ENCODE measurements at places on chromosomes 5 and 9. TPM values are rescaled to one million over a fixed set of nuclear protein-coding genes. Genes with fewer than 3 reads are reported as not detected.

Gene ADGRD2
- total RNA-seq: not detected

Gene KCNN2
- not detected for total RNA-seq

Gene TAS2R1
- total RNA-seq: not detected

Gene RNF145
- 143 TPM for total RNA-seq

Gene ESM1
- not detected for total RNA-seq

Gene RNF183
- total RNA-seq: not detected

Gene IL5
- total RNA-seq: 0.71 TPM

Gene ZDHHC11
- total RNA-seq: 17.0 TPM

Gene ANP32B
- 354 TPM for total RNA-seq

Gene HACD4
- total RNA-seq: 13.3 TPM

DNA sequence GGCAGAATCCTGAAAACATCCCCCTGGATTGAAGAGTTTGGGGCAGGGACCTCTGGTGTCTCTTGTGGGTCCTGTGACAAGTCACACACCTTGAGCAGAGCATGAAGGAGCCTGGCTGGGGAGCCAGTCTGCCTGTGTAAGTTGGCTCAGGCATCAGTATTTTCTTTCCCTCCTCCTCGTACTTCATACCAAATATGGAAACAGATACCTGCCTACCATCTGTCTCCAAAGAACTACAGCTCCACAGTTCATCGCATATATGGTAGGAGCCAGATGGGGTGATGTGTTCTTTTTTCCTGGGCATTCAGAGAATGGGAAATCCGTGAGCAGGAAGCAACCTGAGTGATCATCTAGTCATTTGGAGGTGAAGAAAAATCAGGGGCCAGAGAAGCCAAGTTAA is 177.3 kb upstream of the RAD23B start:
- no peak overlapping the region for H3K4me3 ChIP-seq
- no peaks in the 10 kb centered on the region for H3K4me1 ChIP-seq
- no peaks in the 10 kb centered on the region for H3K27me3 ChIP-seq
- no peak for DNase-seq
- no peaks in the 10 kb centered on the region for H3K36me3 ChIP-seq

- no peaks in the 10 kb centered on the region for H3K36me3 ChIP-seq
- H3K4me3 ChIP-seq: no peak overlapping the region
- H3K27me3 ChIP-seq: peaks cover 65% of the 10 kb centered on the region
- H3K4me1 ChIP-seq: peaks cover 25% of the 10 kb centered on the region
- H3K27ac ChIP-seq: no peak overlapping the region
- no peak for DNase-seq
Measured at GRCh38 chr5:176631383-176632200, 1.1 kb downstream of the EIF4E1B start.

GRCh38 chr5:135462304-135462703 is 10.2 kb upstream of the TIFAB start:
- no peaks in the 10 kb centered on the region for H3K36me3 ChIP-seq
- no peak overlapping the region for H3K4me3 ChIP-seq
- H3K27me3 ChIP-seq: peaks cover 30% of the 10 kb centered on the region
- H3K27ac ChIP-seq: no peak overlapping the region

- no peak for DNase-seq
- no peak overlapping the region for H3K4me3 ChIP-seq
- H3K27ac ChIP-seq: no peak overlapping the region
- no peaks in the 10 kb centered on the region for H3K36me3 ChIP-seq
Measured at GRCh38 chr5:175561085-175561484, 82.7 kb downstream of the SFXN1 start.

GRCh38 chr9:108436448-108436847 is 419.3 kb downstream of the ACTL7B start:
- H3K4me3 ChIP-seq: no peak overlapping the region
- no peak overlapping the region for H3K27ac ChIP-seq
- no peak for DNase-seq

DNA sequence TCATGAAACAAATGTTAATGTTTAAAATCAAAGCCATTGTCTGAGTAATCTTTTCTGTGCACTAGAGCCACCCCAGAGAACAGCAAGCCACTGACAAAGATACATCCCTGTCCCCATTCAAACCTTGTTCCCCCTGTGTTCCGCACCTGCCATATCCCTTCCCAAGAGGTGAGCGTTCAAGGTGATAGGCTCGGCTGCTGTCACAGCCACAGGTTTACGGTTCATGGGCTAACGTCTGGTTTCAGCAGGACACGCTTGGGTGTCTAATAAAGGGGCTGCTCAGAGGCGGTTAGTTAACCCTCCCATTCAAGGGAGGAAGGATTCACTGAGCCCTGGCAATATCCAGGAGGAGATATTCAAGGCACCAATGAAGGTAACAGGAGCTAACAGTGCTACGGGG is 24.5 kb upstream of the LAMC3 start:
- no peaks in the 10 kb centered on the region for H3K4me1 ChIP-seq
- no peak overlapping the region for H3K27ac ChIP-seq
- no peak for DNase-seq
- no peaks in the 10 kb centered on the region for H3K36me3 ChIP-seq
- H3K4me3 ChIP-seq: no peak overlapping the region

GRCh38 chr9:98900725-98901124 is 43.0 kb upstream of the COL15A1 start:
- H3K36me3 ChIP-seq: no peaks in the 10 kb centered on the region
- peaks cover 19% of the 10 kb centered on the region for H3K27me3 ChIP-seq
- H3K4me3 ChIP-seq: no peak overlapping the region
- no peak overlapping the region for H3K27ac ChIP-seq
- no peak for DNase-seq

Data from activated CD8-positive, alpha-beta T cell treated with anti-CD3 and anti-CD28 coated beads, Interleukin-2, amount 10 ng/mL, durations not matched to agents 7 days and 5 days (primary cell).